Hypothalamus (tissue), 51 donors: ENCODE measurements at places on chromosomes 1 and 21.

DNA sequence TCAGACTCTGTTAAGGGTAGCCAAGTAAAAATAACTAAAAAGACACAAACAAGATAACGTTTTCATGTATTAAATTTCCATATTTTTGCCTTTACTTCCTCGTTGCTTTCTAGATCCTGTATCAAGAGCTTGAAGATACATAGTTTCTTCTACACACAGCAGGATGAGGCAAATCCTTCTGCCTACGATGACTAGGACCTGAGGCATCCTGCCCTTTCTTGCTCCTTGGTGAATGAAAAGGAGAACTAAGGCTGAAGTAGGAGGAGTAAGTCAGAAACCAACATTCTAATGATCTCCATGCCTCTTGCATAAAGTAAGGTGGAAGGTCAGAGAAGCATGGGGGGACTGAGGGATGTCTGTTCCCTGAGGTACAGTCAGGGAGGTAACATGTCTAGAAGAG, 102.6 kb downstream of the GPATCH2 start:
- DNase-seq = no peak

- no peak for DNase-seq
Observed at GRCh38 chr1:40620150-40620549, 45.3 kb downstream of the RIMS3 start.

GRCh38 chr1:156813750-156814570, 2.7 kb downstream of the SH2D2A start:
- DNase-seq = peak; percentile 59

GRCh38 chr1:243421784-243422183, 165.9 kb downstream of the SDCCAG8 start:
- no peak for DNase-seq

GRCh38 chr1:72018562-72018961, 263.8 kb downstream of the NEGR1 start:
- DNase-seq = no peak

GRCh38 chr21:32056791-32057190, 184.0 kb downstream of the HUNK start:
- no peak for DNase-seq

- DNase-seq = no peak
Observed at GRCh38 chr1:88655685-88656299, 28.3 kb upstream of the PKN2 start.

DNA sequence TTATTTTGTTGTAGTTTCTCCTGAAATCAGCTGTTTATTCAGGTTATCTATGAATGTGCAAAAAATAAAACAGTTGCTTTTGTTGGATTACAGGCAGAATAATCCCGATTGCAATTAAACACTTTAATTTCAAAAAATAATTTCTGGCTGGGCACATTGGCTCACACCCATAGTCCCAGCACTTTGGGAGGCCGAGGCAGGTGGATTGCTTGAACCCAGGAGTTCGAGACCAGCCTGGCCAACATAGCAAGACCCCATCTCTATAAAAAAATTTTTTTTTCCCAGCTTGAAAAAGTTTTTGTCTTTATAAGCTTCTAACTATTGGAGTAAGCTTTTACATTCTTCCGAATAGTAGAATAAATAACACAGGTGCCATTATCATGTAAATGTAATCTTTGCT, 15.3 kb downstream of the RCAN3 start:
- no peak for DNase-seq

- DNase-seq = no peak
Observed at GRCh38 chr1:202124142-202124541, 1.4 kb downstream of the GPR37L1 start.

DNA sequence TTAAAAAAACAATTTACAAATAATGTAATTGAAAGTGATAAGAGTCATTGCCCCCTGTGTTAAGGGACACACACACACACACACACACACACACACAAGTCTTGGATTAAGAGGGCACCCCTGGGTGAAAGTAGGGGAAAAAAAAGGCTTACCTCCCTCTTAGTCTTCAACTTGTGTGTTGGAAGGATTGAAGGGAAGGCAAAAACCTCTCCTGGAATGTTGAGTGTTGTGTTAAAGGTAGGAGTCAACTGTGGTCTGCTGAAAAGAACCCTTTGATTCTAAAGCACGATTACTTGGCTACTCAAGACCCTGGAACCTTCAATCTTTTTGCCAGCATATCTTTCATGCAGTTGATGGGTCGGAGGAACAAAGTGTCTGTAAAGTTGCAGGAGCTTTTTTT, 6.4 kb downstream of the PBX1 start:
- DNase-seq = no peak

GRCh38 chr1:66711420-66711819, 40.8 kb upstream of the DYNLT5 start:
- no peak for DNase-seq

- no peak for DNase-seq
Observed at GRCh38 chr1:38076038-38076437, 29.4 kb upstream of the POU3F1 start.

DNA sequence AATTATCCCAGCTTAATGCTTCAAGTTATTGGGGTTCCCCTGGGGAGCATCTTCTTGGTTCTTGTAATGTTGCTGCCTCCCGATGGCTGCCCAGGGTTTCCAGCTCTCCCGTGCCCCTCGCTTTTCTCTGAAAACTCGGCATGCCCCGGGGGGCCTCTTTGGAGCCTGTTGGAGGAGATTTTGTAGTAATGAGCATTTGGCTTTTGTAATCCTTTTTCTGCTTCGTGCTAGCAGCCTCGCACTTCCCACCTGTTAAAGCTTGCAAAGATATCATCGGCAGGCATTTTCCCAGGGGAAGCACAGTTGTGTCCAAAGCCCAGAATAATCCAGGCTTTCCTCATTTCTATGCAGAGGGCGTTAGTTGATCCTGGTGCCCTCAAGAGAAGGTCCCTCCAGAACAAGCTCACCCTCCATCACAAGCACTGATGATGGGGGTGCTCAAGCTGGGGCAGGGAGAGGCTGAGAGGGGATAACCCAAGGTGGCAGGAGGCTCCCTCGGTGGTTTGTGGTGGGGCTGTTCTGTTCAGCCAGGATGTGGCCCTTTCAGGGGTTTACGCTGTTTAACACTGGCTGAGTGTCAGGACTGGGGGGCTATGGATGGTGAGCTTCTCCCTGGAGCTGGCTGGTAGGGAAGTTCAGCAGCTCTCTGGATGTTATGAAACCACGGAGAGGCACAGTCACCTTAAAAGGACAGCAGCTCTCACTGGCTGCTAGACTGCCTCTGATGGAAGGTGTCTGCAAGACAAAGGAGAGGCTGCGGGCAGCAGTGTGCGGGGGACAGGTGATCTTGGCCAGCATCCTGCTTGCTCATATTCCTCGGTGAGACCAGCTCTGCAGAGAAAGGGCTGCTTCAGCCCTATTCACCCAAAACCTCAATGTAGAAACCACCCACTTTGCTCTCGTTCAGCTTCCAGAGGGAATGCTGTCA, 477.1 kb upstream of the VAMP3 start:
- DNase-seq = no peak

DNA sequence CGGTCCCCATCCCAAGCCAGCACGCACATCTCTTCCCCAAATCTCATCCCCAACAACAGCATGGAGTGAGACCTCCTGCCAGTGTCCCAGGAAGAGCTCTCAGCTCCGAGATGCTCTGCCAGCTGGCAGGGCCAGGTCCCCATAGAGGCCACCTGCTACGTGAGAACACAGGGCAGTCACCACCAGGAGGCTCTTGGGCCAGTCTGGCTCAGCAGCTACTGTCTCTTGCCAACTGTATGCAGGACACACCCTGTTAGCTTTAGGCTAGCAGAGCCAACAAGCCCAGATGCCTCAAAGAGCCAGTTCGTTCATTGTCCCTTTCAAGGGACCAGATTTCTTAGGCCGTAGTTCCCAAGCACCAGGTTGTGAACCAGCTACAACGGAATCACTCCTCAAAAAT, 36.9 kb downstream of the FBXO2 start:
- no peak for DNase-seq

- DNase-seq = no peak
Observed at GRCh38 chr1:201570886-201571624, 32.1 kb downstream of the NAV1 start.
